ENCODE measurements at places on chromosomes 2 and 18.

DNA sequence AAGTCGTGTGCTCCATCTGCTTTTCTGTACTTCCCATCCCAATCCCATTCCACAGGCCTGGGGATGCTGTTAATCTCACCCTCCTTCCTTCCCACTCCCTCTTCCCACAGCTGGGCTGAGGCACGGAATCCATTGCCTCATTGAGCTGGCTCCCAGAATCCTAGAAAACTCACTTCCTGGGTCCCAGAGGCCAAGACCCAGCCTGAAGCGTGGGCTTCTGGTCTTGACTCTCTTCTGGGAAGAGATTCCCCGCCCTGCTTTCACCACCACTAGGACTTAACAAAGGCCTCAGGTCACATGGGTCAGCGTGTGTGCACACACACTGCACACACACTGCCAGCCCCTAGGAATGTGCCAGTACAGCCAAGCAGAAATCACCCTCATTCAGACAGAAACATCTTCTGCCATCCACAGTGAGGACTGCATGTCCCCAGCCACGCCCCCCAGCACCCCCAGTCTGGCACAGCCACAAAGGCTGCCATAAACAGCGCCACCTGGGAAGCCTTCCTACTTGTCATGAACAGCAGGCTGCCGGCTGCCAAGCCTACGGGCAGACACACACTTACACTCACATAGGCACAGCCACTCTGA, 165.8 kb downstream of the TNS1 start:
- DNase-seq: no peak

DNA sequence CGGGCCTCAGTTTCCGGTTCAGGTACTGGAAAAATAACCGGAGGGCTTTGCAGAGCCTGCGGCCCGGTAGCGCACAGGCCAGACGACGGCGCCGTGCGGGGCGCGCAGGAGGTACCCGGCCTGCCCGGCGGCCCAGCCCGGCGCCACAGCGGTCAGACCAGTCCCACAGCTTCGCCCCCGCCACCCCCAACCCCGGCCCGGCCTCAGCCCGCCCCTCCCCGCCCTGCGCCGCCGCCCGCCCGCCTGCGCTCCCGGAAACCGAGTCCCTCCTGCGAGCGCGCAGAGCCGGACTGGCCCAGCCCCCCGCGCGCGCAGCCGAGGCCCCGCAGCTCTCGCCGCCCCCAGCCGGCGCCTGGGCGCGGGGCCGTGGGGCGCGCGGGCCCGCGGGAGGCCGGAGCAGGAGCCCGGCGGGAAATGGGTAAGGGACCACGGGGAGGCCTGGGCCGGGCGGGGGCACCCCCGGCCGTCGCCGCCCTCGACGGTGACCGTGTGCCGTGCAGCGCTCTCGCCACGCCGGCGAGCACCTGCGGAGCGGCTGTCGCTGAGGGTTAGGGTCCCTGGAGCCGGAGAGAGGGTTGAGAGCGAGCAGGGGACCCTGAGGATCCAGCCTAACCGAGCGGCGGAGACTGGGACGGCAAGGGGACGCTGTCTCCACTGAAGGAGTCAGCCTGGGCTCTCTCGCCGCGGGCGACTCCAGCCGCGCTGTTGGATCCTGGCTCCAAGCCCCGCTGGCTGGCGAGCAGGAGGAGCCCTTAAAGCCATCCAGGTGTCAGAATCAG, 16.5 kb upstream of the PSD4 start:
- DNase-seq: peak; percentile 59

DNA sequence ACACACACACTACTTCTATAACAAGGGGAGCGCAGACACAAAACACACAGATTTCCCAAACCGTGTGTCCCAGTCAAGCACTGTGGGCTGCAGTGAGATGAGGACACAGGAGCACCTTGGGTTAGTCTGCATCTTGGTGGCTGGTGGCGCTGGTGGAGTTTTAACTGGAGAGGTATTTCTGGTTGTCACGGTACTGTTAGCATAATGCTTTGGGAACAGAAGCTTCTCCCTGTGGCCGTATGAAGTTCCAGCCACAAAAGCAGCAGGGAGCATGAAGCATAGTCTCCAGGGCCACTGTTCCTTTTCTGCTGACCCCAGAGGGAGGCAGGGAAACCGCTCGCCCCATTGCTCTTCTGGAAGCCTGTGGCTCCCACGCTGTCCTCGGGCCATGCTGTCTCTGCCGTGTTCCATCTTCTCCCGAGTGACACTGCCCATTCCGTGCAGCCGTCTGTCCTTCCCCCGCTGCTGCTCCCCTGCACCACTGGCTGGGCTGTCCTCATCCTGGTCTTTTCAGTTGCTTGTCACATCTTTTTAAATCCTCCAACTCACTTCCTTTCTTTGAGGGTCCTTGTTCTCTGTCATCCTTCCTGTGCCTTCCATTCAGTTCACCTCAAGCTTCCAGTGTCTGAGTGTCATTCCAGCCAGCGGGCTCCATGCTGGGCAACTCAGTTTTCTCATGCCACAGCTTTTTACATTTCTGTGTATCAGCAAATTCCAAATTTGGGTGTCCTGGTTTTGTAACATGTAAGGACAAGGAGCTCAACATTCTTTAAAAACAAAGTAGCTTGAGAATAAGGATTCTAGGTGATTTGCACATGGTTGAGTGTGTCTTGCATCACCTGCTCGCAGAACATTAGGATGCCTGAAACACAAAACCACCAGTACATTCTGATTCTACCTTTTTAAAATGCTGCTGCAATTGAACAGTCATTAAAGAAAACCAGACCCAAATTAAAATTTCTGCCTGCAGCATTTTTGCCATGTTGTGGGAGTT, 125.0 kb downstream of the MTCL1 start:
- DNase-seq: no peak

GRCh38 chr2:76197842-76198448, 487.2 kb upstream of the GCFC2 start:
- no peak for DNase-seq

DNA sequence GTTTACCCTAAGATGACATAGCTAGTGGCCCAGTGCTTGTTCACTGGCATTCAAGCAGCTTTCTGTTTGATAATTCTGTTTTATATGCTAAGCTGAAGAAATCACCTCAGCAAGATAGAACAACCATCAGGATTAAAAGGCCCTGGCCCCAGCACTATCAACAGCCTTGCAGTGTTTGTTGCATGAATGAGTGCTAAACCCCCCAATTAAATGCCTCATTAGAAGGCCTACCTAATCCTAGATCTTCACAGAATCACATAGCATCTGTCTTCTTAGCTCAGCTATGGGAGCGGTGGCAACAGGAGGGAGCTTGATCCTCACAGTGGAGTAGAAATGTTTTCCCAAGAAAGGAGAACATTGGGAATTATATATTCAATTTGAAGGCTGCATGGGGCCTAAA, 194.1 kb upstream of the HNMT start:
- DNase-seq: no peak

DNA sequence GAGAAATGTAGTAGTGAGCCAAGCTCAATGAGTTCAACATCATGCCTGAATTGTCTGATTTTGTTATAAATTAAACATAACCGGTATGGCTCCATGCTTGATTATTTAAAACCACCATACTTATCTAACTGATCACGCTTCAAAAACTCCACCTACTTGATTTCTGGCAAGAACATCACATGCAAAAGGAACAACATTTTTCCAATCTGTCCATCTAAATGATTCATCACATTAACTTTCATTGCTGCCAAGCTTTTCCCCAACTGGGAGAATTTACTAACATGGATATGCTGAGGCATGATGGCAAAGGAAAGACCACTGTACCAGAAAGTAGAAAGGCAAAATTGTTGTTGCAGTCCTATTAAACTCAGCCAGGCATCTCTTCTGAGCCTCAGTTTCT, 286.8 kb downstream of the TRIB2 start:
- no peak for DNase-seq

DNA sequence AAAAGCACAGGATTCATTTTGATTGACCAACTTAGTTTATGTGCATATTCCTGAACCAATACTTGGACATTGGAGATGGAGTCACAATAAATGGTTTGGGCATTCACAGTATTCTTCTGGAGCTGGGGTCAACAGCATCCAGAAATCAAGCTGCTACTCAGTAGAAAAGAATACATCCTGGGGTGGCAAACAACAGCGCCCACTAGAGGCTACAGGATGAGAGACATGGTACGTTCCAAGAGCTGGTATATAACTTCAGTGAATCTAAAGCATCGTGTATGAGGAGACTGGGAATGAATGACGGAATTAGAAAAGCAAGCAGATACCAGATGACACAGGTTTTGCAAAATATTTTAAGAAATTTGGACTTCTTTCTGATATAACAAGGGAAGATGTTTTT, 142.9 kb upstream of the FIGN start:
- no peak for DNase-seq

GRCh38 chr2:26326514-26326913, 19.4 kb upstream of the SELENOI start:
- DNase-seq: no peak

- no peak for DNase-seq
Observed at GRCh38 chr2:10186868-10187535, 64.5 kb downstream of the RRM2 start.

DNA sequence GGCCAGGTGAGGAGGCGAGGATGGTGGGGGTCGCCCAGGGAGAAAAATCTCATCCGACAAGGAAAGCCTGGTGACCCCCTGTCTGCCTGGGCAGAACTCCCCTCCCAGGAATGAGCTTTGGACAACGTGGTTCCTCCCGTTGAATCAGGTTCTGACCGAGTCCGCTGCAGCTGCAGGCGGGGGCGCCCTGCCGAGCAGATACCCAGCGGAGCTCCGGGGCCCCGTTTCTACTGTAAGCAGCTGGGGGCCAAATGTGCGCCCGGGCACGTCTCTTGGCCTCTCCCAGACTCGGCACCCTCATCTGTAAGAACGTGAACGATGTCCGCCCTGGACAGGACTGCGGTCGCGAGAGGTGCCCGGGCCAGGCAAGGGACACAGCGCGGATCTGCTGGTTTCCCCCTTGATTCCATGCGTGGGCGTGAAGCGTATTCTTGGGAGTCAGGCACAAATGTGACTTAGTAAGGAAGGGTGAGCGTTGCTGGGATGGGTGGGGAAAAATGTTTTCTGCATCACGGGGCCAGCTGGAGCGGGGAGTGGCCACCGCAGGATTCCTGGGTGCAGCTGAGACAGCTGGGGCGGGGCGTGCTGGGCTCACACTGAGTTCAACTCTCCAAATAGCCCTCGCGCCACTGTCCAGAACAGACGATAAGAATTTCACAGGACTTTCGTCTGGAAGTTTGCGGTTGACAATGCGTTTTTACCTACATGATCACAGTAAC, 20.2 kb upstream of the TUBB6 start:
- no peak for DNase-seq

- DNase-seq: no peak
Observed at GRCh38 chr2:208807756-208808155, 401.2 kb downstream of the PTH2R start.

- no peak for DNase-seq
Observed at GRCh38 chr18:8516371-8517250, 92.6 kb upstream of the RAB12 start.

DNA sequence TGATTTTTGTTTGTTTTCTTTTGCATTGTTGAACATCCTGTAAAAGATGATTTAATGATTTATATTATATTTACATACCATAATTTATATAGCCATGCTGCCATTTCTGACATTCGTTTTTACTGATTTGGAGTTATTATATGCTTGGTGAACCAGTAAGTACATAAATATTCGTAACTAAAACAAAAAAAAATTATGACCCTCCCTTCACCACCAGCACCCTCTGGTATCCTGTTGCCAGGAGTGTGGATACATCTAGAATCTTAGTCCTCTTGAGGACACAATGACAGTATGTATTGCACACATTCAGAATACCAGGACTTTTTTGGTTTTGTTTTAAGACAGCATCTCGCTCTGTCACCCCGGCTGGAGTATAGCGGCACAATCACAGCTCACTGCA, 43.9 kb upstream of the B3GNT7 start:
- DNase-seq: no peak

DNA sequence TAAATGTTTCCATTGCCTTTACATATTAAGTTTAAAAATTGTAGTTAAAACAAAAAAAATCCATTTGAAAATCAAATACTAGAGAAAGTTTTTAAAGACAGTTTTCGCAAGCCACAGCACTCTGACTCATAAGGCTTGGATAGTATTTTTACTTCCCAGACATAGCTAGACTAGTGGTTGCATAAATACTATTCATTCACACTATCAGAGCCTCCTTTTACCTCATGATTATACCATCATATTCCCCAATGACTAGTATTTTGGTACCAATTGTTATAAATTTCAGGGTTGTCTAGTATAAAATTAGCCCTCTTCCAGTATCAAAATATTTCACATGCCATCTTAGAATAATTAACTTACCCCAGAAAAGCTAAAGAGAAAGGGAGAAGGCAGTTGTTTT, 393.5 kb downstream of the ERBB4 start:
- DNase-seq: no peak

- no peak for DNase-seq
Observed at GRCh38 chr2:157866202-157866601, 9.9 kb downstream of the ACVR1 start.

- DNase-seq: no peak
Observed at GRCh38 chr2:85393836-85394235, 16.3 kb downstream of the CAPG start.

GRCh38 chr2:72263043-72263775, 115.5 kb upstream of the CYP26B1 start:
- no peak for DNase-seq

DNA sequence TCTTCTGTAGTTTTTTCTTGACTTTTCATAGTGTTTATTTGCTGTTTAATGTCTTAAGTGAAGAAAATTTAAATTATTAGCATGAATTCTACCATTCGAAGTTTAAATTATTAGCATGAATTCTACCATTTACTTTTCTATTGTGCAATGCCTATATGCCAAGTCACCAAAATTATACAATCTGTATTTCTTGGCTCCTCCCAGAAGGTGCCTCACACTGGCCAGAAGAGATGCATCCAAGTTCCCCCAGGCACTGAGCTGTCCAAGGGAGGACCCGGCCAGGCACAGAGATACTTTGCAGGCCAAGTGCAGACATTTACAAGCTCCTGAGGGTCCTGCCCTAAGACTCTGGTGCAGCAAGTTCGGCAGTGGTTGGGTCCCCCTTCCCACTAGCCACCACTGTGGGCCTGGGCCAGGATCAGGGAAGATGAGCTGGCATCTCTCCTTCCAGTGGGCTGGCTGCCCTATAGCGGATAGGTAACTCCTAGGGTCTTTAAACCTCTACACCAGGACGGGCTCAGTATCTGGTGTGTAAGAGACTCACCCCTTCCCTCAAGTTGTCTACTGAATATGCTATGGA, 31.3 kb downstream of the TMEM247 start:
- no peak for DNase-seq

- DNase-seq: no peak
Observed at GRCh38 chr2:172204309-172204708, 101.6 kb upstream of the DLX2 start.

GRCh38 chr2:157258520-157259326, 1.2 kb downstream of the GALNT5 start:
- DNase-seq: no peak

DNA sequence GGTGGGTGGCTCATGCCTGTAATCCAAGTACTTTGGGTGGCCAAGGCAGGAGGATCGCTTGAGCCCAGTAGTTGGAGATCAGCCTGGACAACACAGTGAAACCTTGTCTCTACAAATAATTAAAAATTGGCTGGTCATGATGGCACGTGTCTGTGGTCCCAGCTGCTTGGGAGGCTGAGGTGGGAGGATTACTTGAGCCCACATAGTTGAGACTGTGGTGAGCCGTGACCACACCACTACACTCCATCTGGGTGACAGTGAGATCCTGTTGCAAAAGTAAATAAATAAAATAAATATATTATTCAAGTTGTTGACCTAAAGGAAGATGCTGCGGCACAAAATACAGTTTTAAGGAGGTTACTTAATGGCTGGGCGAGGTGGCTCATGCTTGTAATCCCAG, 72.7 kb downstream of the LAMA3 start:
- DNase-seq: no peak

GRCh38 chr18:9249254-9249653, 85.3 kb upstream of the TWSG1 start:
- DNase-seq: no peak

- DNase-seq: no peak
Observed at GRCh38 chr2:167484875-167485274, 596.6 kb downstream of the XIRP2 start.

All from activated CD8-positive, alpha-beta memory T cell treated with anti-CD3 and anti-CD28 coated beads, Interleukin-2, amount 50 U/mL, for 4 hours (primary cell).